ENCODE measurements at places on chromosomes 7 and 10. TPM values are rescaled to one million over a fixed set of nuclear protein-coding genes. Genes with fewer than 3 reads are reported as not detected.

Gene STOX1
- 0.34 TPM for total RNA-seq

DNA sequence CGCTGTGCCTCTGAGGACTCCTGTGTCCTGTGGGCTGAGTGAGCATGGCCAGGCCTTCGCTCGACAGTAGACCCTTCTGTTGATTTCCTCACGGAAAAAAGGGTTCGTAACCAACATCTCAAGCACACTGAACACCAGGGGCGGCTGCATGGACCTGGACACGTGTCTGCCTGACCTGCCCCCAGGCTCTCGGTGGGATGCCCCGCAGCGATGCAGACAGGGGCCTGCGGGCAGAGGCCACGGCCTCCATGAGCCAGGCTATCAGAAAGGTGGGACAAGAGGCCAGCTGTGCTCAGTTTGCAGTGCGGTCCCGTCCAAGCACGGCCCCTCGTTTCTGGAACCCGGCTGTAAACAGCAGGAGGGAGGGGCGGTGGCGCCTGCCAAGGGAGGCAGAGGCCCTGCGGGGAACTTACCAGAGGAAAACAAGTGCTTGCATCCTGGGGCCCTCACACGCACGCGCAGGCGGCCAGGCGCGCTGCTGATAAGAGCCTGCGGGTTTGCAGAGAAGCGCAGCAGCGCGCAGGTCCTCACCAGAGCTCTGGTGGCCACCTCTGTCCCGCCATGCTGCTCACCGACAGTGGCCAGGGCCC, 10.6 kb downstream of the GPR146 start:
- peak; percentile 95 for DNase-seq

Gene SLC16A9
- 1.4 TPM for total RNA-seq

DNA sequence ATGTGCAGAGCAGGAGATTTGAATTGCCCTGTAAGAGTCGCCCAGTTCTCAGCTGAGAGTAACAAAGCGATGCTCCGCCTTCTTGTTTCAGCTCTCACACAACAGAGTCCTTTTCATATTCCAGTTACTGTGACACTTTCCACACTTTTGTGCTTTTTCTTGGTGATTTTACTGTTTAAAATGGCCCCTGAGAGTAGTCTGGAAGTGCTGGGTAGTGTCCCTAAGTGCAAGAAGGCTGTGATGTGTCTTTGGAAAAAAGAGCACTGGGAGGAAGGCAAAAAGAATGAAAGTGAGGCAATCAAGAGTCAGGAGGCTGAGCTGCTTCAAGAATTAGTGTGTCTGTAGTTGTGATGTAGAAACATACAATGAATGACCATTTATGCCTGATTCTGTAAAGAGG, 201.2 kb upstream of the SEMA3E start:
- no peak for DNase-seq

GRCh38 chr10:35400595-35401268, 64.4 kb downstream of the CCNY start:
- DNase-seq, result no peak

Gene CPA4
- total RNA-seq, result 0.84 TPM

DNA sequence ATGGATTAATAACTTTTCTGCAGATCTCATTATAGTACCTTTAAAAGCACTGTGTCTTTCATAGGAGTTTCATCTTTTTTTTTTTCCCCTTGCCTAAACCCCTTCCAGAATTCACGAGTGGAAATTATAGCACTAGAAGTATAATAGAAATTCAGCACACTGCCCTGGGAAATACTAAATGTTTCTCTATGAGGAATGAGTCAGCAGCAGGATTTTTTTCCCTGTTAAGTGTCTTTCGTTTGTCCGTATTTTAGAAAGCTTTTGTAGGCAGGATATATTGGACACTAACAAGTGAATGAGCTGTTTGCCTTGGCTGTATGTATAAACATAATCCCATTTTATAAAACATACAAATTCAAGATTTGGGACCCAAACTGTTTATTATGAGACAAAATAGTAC, 105.8 kb downstream of the EXOC4 start:
- DNase-seq, result no peak

GRCh38 chr10:17109046-17109445, 20.6 kb downstream of the CUBN start:
- DNase-seq, result no peak

DNA sequence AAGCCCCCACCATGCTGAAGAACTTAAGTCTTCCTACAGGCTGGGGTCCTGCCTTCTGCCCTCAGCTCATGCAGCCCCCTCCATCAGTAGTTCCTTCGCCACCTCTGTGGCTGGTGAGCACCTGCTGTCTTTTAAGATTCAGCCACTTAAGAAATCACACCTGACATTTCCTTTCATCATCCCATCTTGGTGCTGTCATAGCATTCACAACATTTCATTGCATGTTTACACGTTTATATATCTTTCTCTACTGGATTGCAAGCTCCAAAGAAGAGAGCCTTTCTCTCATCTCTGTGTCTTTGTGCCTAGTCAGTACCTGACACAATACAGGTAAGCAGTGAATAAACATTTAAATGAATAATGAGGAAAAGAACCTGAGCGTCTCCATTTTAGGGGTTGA, 38.3 kb downstream of the SND1 start:
- no peak for DNase-seq

GRCh38 chr7:40654171-40654570, 519.4 kb downstream of the SUGCT start:
- DNase-seq, result no peak

DNA sequence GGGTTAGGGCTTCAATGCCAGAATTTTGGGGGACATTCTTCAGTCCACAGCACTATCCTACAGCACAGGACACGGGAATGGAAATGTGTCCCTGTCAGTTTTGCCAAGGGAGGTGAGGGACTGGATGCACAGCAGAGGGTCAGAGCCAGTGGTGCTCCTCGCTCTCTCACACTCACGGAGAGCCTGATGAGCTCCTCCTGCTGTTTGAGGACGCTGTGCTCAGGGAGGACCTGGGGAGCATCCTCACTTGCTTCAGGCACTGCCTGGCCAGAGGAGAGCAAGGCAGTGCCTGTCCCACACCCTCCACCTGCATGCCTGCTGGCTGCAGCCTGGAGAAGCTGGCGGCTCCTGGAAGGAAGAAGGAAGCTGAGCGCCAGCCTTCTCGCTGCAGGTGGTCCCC, 58.6 kb downstream of the RAMP3 start:
- DNase-seq, result no peak

DNA sequence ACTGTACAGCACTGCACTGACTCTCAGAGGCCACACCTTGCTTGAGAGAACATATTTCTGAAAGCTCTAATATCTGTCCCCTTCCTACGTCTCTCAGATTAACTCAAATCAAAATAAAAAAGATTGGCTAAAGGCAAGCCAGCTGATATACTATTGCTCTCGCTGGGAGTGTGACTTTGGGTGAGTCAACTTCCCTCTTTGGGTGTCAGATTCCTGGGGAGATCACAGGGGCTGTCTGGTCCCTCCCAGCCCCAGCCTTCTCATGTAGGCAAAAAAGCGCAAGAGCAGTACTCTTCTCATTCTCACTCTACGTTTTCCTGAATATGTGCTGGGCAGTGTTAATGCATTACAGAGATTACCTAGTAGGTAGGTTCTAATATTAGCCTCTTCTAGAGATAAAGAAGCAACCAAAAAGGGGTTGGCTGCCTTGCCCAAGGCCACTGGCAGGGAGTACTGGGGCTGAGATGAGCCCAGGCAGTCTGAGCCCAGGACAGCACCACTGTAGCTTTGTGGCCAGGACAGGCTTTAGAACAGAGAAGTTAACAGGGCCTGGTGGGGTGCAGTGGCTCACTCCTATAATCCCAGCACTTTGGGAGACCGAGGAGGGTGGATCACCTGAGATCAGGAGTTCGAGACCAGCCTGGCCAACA, 9.1 kb upstream of the DENND2A start:
- no peak for DNase-seq

DNA sequence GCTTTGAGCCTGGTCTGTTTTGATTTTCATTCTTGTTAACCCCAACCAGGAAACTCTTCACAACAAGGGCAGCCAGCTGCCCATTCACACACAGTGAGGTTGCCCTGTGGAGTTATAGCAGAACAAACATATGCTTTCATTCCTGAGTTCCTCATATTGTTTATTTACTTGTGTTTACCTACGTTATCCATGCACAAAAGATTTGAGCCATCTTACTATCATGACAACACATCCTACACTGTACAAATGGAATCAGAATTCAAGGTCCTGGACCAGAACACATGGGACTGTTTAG, 21.7 kb upstream of the BMPER start:
- no peak for DNase-seq

DNA sequence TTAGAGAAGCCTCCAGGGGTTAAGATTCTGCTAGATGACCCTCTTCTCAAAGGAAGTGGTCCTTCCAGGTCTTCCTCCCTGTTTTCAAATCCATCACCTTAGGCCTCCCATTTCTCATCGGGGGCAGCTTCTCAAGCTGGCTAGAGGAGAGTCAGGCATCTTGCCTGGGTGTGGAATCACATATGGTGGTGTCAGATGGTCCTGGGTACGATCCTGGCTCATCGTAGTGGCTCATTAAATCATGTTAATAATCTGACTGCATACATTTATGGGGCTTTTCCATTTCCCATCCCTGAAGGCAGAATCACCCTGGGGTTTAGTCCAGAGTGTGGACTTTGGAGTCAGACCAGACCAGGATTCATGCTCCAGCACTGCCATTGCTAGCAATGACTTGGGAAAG, 132.6 kb downstream of the RPS24 start:
- DNase-seq, result no peak

Gene MRPS16
- 85.1 TPM for total RNA-seq

DNA sequence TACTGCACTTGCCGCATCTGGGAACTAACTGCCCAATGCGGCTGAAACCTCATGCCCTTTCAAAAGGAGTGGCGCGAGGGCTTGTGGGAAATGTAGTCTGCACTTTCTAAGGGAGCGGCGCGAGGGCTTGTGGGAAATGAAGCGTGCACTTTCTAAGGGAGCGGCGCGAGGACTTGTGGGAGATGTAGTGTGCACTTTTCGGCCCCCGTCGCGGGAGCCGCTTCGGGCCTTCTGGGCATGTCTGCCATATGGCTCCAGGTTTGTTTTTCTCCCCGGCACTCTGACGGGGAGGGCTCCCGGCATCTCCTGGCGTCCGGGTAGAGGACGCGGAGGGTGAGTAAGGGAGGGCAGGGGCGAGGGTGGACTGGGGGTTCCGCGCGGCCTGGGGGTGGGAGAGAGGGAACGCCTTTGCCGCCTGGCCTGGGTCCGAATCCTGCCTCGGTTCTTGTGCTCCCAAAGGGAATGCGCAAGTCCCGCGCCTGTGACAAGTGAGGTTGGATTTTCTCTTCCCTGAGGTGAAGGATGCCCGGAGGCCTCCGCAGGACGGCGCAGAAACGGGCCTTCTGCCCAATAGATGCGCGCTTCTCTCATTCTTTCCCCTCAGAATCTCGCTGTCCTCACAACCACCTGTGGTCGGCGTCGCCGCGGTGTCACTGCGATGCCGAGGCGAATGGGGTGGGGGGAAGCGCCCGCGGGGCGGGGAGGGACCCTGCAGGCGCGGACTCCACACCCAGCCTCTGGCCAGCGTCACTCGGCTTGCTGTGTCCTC, at the start of gene ZNF37A:
ZNF37A (plus strand) TSS at position 180 of the 769 bp plus-strand sequence. CDS start 2,281 bp downstream, outside the sequence.
- DNase-seq, result peak; percentile 97

Gene TAS2R41
- total RNA-seq, result not detected

Gene CCDC146
- 11.0 TPM for total RNA-seq

DNA sequence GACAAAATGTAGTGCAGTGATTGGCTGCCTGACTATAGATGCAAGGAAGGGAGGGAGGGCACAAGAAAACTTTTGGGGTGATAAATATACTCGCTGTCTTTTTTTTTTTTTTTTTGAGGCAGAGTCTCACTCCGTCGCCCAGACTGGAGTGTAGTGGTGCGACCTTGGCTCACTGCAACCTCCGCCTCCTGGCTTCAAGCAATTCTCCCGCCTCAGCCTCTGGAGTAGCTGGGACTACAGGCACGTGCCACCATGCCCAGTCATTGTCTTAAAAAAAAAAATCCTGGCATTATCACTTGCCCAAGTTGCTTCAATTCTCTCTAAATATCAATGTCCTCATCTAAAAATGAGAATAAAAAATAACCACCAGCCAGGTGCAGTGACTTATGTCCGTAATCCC, 7.6 kb upstream of the FZD9 start:
- DNase-seq, result no peak

- DNase-seq, result no peak
Observed at GRCh38 chr7:93048136-93048930, 69.4 kb downstream of the SAMD9 start.

Gene PDE1C
- 90.1 TPM for total RNA-seq

Gene DENND2A
- total RNA-seq, result 12.1 TPM

Gene FFAR4
- total RNA-seq, result 0.49 TPM

Gene STEAP1
- total RNA-seq, result 7.8 TPM

GRCh38 chr10:43122826-43123225, 15.4 kb upstream of the CSGALNACT2 start:
- no peak for DNase-seq

Gene GNA12
- total RNA-seq, result 60.8 TPM

DNA sequence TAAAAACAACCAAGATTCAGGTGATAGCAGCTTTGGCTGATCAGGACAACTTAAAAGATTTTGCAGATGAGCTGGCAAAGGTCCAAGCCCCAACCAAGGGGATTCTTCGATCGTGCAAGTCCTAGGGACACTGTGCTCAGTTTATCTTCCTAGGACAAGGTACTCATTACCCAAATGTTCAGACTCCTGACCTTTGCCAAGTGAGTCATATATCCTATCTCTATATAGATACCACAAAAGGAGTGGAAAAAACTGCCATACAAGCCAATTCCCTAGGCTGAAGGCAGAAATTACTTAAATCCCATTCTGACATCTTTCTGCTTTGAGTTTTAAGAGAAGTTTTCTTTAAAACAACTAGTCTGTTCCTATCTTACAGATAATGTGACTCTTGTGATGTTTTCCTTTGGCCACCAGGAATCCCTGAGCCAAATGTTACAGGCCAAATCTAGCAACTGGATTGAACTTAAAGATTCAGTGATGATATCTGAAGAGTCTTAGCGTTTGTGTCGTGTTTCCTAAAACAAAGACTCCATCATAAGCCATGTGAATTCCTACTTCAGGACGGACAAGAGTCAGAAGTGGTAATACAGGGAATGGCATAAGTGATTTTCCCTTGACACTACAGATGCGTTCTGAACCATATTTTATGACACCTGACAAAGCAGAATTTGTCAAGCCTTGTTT, 142.6 kb upstream of the ASAH2 start:
- no peak for DNase-seq

GRCh38 chr10:11264296-11265048, 246.8 kb downstream of the CELF2 start:
- DNase-seq, result no peak

DNA sequence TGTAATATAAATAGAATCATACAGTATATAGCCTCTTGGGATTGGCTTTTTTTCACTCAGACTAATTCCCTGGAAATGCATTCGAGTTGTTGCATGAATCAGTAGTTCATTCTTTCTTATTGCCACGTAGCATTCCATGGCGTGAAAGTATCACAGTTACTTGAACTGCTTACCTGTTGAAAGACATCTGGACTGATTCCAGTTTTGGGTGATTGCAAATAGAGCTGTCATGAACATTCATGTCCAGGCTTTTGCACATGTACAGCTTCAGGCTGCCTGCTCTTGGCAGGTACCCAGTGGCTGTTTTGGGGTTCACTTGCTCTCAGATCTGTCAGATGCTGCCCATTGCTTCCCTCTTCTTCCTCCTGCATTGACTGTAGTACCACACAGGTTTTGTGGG, 54.9 kb downstream of the LRGUK start:
- DNase-seq, result no peak

Gene NACAD
- total RNA-seq, result 5.3 TPM

Data from right cardiac atrium (tissue), 5 donors.